ENCODE measurements at places on chromosomes 13 and 19. TPM values are rescaled to one million over a fixed set of nuclear protein-coding genes. Genes with fewer than 3 reads are reported as not detected.

Gene C1QTNF9
- not detected for total RNA-seq

Gene SLITRK6
- total RNA-seq: 1.5 TPM

DNA sequence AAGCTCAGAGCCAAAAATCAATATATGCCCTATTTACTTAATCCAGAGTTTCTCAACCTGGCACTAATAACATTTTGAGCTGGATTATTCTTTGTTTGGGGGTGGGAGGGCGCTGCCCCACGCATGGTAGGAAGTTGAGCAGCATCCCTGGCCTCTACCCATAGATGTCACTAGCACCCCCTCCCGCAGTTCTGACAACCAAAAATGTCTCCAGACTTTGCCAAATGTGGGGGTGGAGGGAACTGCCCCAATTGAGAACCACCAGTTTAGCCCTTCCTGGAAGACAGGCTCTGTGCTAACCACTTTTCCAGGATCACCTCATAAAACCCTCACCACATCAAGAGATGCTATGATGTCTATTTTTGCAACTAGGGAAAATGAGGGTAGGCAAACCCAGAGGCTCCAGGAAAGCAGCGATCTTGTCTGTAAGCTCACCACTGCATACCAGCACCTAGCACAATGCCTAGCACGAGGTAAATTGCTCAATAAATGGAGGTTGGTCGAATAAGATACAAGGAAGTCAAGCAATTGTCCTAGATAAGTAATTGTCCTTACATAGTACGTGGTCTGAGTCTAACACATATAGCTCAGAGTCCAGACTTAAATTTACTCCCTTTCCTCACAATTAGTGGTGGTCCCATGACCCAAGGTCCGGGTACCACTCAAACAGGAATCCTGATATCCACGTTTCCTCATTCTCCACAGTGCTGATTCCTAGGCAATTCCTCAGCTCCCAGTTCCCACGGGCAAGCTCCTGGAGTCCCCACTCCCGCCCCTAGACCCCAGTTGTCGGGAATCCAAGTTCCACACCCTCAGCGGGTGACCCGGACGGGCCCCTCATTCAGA lies 892 bp downstream of the TRIR start:
- peak overlapping the region; percentile 98 for H3K27ac ChIP-seq
- no peak for DNase-seq
- no peaks in the 10 kb centered on the region for H3K27me3 ChIP-seq
- peaks cover 12% of the 10 kb centered on the region for H3K36me3 ChIP-seq
- H3K4me3 ChIP-seq: peak overlapping the region; percentile 84

DNA sequence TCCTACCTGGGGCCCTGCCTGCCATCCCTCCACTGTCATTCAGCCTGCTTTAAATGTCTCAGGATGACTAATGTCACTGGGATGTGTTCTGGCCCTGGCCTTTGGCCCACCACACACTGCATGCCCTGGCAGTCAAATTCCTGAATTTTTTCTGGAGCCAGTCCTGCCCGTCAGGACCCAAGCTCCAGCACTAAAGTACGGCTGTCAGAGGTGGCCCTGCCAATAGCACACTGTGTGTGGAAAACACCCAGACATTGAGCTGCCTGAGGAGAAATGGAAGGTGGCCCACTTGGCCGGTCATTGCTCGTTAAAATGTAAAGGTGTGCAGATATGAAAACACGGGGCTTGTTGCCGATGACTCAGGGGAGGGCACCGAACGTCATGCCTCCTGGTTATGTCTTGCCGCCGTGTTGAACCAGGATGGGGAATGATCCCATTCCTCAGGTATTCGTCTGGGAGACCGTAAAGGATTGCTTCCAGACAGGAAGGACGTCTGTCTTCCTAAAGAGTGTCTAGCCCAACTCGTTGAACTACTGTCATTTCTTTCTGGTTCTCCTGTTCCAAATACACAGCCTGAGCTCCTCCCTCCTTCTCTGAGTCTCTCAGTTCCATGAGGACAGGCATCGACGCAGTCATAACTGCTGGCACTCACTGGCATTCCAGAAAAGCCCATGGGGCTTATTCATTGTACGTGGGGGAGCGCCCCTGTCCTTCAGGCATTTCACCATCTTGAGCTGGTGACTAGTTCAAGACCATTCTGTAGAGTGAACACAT lies 40.6 kb downstream of the COL4A2 start:
- peak overlapping the region; percentile 79 for H3K27ac ChIP-seq
- H3K27me3 ChIP-seq: peaks cover 6% of the 10 kb centered on the region
- no peaks in the 10 kb centered on the region for H3K36me3 ChIP-seq
- peaks cover 20% of the 10 kb centered on the region for H3K4me1 ChIP-seq
- DNase-seq: no peak
- no peak overlapping the region for H3K4me3 ChIP-seq

- peaks cover 19% of the 10 kb centered on the region for H3K4me1 ChIP-seq
- no peak overlapping the region for H3K4me3 ChIP-seq
- no peak for DNase-seq
- peaks cover 82% of the 10 kb centered on the region for H3K27me3 ChIP-seq
- H3K36me3 ChIP-seq: no peaks in the 10 kb centered on the region
These were observed 1.4 kb downstream of the GRIN3B start for GRCh38 chr19:1001538-1002166.

Gene ZNF431
- total RNA-seq: 10.8 TPM

DNA sequence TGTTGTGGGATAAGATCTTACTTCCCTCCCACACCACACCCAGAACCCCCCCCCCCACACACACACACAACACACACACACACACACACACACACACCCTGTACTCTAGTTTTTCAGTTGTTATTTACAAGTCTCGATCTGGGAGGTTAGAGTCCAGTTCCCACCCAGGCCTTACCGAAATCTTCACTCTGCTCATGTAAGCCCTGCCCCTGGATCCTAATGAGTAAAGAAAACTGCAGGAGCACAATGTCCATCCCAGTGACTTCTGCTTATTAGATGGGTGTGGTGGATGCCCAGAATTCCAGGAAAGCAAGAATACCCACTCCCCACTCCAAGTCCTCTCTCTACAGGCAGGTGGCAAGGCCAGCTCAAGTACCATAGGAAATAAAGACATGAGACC lies 23.0 kb downstream of the STARD13 start:
- DNase-seq: no peak
- H3K4me3 ChIP-seq: no peak overlapping the region
- H3K27me3 ChIP-seq: no peaks in the 10 kb centered on the region

Gene DPF1
- not detected for total RNA-seq

Gene C19orf47
- 13.4 TPM for total RNA-seq

Gene MRPL54
- total RNA-seq: 67.1 TPM

Gene SH3GL1
- 131 TPM for total RNA-seq

DNA sequence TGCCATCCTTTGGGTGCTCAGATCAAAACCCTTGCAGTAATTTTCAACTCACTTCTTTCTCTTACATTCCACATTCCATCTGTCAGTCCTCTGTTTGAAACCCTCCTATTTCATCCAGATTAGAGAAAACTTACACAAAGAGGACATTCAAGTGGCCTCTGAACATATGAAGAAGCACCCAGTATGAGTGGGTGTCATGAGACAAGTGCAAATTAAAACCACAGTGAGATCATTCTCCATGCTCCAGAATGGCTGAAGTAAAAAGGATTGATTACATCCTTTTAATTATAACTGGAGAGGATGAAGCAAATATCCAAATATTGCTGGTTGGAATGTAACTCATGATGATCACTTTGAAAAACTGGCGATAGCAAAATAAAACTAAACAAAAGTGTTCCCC lies 96.5 kb downstream of the MIPEP start:
- H3K36me3 ChIP-seq: no peaks in the 10 kb centered on the region
- no peaks in the 10 kb centered on the region for H3K27me3 ChIP-seq
- H3K4me3 ChIP-seq: no peak overlapping the region
- no peak overlapping the region for H3K27ac ChIP-seq

Gene PRRG2
- total RNA-seq: 19.8 TPM

GRCh38 chr13:48695776-48696175 lies 42.0 kb downstream of the CYSLTR2 start:
- no peak for DNase-seq
- no peaks in the 10 kb centered on the region for H3K4me1 ChIP-seq
- H3K27me3 ChIP-seq: no peaks in the 10 kb centered on the region
- H3K4me3 ChIP-seq: no peak overlapping the region
- H3K36me3 ChIP-seq: no peaks in the 10 kb centered on the region
- H3K27ac ChIP-seq: no peak overlapping the region

GRCh38 chr19:7823686-7824301 lies 6.2 kb upstream of the EVI5L start:
- H3K4me1 ChIP-seq: no peaks in the 10 kb centered on the region
- no peak overlapping the region for H3K27ac ChIP-seq
- H3K36me3 ChIP-seq: no peaks in the 10 kb centered on the region
- H3K27me3 ChIP-seq: peaks cover 41% of the 10 kb centered on the region

Gene GPR4
- total RNA-seq: 1.4 TPM

GRCh38 chr13:76830805-76831204 lies 55.4 kb downstream of the KCTD12 start:
- H3K27ac ChIP-seq: no peak overlapping the region
- DNase-seq: no peak
- H3K4me1 ChIP-seq: no peaks in the 10 kb centered on the region
- H3K36me3 ChIP-seq: no peaks in the 10 kb centered on the region

DNA sequence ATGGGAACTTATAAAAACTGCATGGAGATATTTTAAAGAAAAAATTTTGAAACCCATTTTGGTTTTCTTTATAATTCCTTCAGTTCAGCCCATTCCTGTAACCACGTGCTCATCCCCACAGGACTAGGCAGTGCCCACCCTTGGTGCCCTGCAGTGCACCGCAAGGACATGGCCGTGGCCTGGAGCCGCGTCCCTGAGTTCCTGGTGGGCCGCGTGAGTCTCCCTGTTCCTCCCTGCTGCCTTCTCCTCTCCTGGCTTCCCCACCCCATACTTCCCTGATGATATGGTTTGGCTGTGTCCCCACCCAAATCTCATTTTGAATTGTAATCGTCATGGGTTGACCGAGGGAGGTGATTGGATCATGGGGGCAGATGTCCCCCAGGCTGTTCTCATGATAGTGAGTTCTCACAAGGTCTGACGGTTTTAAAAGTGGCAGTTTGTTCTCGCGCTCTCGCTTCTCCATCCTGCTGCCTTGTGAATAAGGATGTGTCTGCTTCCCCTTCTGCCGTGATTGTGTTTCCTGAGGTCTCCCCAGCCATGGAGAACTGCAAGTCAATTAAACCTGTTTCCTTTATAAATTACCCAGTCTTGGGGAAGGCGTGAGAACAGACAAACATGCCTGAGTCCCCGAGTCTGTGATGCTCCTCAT lies 31.6 kb upstream of the TFDP1 start:
- H3K27me3 ChIP-seq: no peaks in the 10 kb centered on the region
- no peak overlapping the region for H3K27ac ChIP-seq
- H3K4me1 ChIP-seq: no peaks in the 10 kb centered on the region
- peaks cover 57% of the 10 kb centered on the region for H3K36me3 ChIP-seq
- no peak overlapping the region for H3K4me3 ChIP-seq

Gene RASIP1
- 9.6 TPM for total RNA-seq

GRCh38 chr13:53285896-53286430 lies 257.4 kb downstream of the OLFM4 start:
- no peaks in the 10 kb centered on the region for H3K4me1 ChIP-seq
- no peak overlapping the region for H3K27ac ChIP-seq
- H3K4me3 ChIP-seq: no peak overlapping the region
- no peak for DNase-seq
- H3K27me3 ChIP-seq: no peaks in the 10 kb centered on the region
- no peaks in the 10 kb centered on the region for H3K36me3 ChIP-seq

- no peaks in the 10 kb centered on the region for H3K27me3 ChIP-seq
- H3K36me3 ChIP-seq: no peaks in the 10 kb centered on the region
- peaks cover 32% of the 10 kb centered on the region for H3K4me1 ChIP-seq
- H3K4me3 ChIP-seq: peak overlapping the region; percentile 15
These were observed 1.6 kb upstream of the BBC3 start for GRCh38 chr19:47232422-47233211.

- no peaks in the 10 kb centered on the region for H3K36me3 ChIP-seq
- no peak overlapping the region for H3K27ac ChIP-seq
- no peaks in the 10 kb centered on the region for H3K27me3 ChIP-seq
- H3K4me3 ChIP-seq: no peak overlapping the region
- DNase-seq: no peak
These were observed 210.9 kb upstream of the SPRY2 start for GRCh38 chr13:80551650-80552497.

DNA sequence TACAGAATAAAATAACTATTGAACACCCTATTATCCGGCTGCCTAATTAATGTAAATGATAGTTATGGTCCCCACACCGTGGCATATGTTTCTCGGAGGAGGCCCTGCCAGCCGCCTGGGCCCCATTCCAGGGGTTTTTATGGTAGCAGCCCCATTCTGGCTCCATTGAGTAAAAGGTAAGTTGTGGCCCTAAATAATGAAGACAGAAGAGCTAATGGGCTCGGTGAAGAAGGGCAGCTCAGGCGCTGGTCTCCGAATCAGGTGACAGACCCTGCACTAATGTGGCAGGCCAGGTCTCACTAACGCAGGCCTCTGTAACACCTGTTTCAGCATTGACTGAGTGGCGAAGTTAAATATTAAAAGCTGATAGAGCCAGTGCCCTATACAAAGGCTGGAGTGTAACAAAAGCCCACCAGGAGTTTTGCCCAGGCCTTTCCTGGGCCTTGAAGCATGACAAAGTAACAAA lies 19.1 kb downstream of the POP4 start:
- no peaks in the 10 kb centered on the region for H3K27me3 ChIP-seq
- H3K36me3 ChIP-seq: no peaks in the 10 kb centered on the region
- no peak for DNase-seq
- no peak overlapping the region for H3K4me3 ChIP-seq
- H3K27ac ChIP-seq: no peak overlapping the region
- peaks cover 2% of the 10 kb centered on the region for H3K4me1 ChIP-seq

DNA sequence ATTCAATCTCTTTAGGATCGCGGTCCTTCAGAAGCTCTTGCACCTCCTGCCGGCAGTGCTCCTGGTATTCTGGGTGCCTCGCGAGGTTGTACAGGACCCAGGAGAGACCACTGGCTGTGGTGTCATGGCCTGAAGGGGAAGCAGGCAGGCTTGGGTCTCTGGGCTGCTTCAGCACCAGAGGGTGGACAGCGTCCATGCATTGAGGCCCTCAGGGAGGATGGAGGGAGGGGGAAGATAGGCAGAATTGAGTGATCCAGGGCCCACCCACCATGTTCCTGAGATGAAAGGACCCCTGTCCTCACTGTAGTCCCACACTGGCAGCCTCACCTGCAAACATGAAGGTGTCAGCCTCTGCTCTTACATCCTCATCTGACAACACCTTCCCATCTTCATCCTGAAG lies 17.9 kb upstream of the OR10H5 start:
- H3K27ac ChIP-seq: no peak overlapping the region
- H3K27me3 ChIP-seq: peaks cover 19% of the 10 kb centered on the region
- no peaks in the 10 kb centered on the region for H3K36me3 ChIP-seq
- H3K4me3 ChIP-seq: no peak overlapping the region
- DNase-seq: no peak

DNA sequence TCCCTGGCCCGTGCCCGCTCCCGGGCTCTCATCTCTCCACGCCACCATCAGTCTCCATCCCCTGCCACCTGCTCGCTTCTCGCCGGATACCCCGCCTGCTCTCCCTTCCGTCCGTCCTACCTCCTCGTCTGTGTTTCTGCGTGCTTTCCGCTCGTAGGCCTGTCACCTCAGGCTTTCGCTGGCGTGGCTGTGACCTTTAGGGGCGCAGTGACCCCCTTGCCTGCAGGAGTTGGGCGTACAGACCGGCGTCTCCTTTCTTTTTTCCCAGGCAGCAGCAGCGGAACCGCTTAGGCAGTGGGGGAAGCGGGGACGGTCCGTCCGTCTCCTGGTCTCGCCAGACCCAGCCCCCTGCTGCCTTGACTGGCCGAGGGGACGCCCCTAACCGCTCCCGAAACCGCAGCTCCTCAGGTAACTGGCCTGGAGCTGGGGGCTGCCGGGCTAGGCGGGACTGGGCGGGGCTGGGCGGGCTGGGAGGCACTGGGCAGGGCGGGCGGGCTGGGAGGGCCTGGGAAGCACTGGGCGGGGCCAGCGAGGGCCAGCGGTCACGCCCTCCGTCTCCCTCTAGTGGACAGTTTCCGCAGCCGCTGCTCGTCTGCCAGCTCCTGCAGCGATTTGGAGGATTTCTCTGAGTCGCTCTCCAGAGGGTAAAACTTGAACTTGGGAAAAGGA lies 6.3 kb downstream of the PGLYRP1 start:
- peaks cover 3% of the 10 kb centered on the region for H3K27me3 ChIP-seq
- H3K4me1 ChIP-seq: peaks cover 23% of the 10 kb centered on the region
- DNase-seq: no peak
- peak overlapping the region; percentile 55 for H3K4me3 ChIP-seq
- H3K36me3 ChIP-seq: no peaks in the 10 kb centered on the region

Data from esophagus squamous epithelium (tissue), 5 donors.